ENCODE measurements at places on chromosomes 5 and 9.

GRCh38 chr9:116494815-116495634, 192.1 kb upstream of the TRIM32 start:
- peak; percentile 24 for DNase-seq

GRCh38 chr5:153537207-153537606, 46.7 kb downstream of the GRIA1 start:
- DNase-seq = no peak

GRCh38 chr9:20462410-20462809, 159.9 kb downstream of the MLLT3 start:
- DNase-seq = no peak

DNA sequence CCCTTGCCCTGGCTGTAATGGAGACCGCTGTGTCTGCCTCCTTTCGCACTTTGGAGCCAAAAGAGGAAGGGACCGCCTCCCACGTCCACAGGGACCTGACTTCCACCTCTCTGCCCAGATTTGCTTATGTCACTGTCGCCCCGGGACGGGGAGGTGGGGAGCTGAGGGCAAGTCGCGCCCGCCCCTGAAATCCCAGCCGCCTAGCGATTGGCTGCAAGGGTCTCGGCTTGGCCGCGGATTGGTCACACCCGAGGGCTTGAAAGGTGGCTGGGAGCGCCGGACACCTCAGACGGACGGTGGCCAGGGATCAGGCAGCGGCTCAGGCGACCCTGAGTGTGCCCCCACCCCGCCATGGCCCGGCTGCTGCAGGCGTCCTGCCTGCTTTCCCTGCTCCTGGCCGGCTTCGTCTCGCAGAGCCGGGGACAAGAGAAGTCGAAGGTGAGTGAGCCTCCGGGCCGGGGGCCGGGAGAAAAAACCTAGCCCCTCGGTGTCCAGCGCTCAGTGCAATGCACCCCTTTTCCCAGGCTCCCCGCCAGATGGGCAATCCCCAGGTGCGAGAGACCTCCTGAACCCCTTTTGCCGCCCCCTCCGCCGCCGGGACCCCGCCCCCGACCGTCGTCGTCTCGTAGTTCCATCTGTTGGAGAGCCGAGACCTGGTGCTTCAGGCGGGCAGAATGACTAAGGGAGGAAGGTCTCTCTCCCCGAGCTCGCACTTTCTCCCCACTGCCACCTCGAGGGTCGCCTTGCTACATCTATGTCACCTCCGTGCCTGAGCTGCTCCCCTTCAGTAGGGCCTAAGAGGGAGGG, at the start of gene GPX3:
GPX3 (plus strand) TSS at position 288 of the 807 bp plus-strand sequence; CDS start at position 352, 64 bp downstream.
- DNase-seq = peak; percentile 91

DNA sequence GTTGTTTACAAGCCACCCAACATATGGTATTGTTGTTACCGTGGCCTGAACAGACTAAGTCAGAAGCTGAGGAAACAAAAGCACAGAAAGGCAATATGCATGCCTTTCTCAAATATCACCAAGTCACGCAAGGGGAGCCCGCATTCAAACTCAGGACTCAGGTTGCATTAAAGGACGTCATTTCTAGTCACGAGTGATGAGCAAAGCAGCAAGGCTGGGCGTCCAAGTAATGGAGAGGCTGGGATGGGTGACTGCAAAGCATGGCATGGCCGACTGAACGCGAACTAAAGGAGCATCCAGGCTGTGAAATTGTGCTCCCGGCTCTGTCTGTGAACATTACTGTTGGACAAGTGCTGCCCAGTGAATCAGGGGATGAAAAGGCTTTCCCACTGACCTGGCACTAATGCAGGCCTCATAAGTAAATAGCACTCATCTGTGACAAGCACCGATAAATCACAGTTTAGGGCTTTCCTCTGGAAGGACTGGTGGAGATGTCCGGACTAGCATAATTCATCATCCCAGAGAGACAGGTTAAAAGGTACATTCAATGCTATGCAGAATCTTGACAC, 202.8 kb downstream of the SPOCK1 start:
- DNase-seq = no peak
